ENCODE measurements at places on chromosomes 2 and 18.

GRCh38 chr2:9191041-9191481 lies 15.6 kb upstream of the ASAP2 start:
- DNase-seq: peak; percentile 4

DNA sequence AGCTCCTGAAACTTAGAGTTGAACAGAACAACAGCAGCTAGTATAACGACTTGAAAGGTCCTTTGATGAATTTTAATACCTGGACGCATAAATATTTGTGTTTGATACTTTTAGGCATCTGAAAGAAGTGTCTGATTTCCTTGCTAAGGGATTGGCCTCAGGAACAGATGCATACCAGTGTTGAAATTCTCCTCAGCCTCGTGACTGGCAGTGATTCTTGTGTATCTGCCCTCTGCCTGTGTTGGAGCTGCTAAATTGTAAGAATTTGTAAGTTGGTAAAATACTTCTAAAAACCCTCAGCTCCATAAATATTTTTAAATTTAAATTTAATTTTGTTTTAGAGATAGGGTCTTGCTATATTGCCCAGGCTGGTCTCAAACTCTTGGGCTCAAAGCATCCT lies 22.4 kb upstream of the SCYGR1 start:
- no peak for DNase-seq

DNA sequence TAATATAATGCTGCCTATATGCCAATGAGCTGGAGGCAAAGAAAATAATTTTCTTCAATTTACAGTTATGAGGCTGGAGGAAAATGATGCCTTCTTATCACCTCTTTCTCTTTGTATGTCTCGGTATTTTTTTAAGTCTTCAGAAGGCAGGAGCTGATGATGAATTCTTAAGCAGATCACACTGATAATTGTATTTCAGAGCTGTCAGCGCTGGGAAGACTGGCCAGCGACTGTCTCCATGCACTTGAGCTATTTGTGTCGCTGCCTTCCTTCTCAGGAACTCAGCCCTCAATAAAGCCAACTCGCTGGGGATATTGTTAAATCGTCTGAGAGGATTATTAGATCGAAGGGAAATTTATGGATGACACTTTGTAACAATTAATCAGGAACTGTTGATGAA lies 40.3 kb downstream of the PTGR3 start:
- DNase-seq: no peak

- peak; percentile 11 for DNase-seq
Measured at GRCh38 chr2:75157435-75157834, 41.9 kb downstream of the TACR1 start.

GRCh38 chr18:3209859-3210569 lies 9.8 kb downstream of the MYOM1 start:
- no peak for DNase-seq

DNA sequence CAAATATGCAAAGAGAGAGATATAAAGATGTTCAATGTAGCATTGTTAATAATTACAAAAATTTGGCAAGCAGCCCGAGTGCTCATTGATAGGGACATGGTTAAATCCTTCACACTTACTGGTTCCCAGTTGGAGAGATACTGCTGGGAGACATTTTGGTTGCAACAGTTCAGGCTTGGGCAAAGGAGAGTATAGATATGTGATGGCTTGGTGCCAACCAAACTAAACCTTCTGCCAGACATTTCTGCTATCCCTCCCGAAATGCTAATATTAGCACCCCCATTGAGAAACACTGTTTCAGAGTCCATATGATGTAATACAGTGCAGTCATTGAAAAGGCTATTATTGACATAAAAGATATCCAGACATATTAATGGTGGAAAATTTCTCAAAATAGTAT lies 11.5 kb downstream of the GEN1 start:
- no peak for DNase-seq

DNA sequence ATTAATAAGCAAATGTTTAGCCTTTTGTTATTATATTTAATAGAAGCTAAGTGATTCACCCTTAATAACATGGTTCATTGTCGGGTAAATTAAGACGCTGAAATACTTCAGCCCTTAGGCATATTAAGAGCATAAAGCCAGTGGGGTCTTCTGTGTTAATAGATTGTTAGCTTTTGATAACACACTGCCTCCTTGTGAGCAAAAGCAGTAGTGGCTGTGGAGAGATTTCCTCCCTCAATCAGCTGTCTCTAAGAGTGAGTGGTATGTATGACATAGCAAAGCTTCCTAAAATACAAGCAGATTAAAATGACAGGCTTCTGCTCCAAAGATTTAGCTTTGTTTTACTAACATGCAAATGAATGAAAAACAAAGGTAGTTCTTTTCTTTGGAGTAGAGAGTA lies 143.7 kb upstream of the SYT4 start:
- no peak for DNase-seq

- no peak for DNase-seq
Measured at GRCh38 chr2:8848328-8849100, 11.1 kb upstream of the KIDINS220 start.

DNA sequence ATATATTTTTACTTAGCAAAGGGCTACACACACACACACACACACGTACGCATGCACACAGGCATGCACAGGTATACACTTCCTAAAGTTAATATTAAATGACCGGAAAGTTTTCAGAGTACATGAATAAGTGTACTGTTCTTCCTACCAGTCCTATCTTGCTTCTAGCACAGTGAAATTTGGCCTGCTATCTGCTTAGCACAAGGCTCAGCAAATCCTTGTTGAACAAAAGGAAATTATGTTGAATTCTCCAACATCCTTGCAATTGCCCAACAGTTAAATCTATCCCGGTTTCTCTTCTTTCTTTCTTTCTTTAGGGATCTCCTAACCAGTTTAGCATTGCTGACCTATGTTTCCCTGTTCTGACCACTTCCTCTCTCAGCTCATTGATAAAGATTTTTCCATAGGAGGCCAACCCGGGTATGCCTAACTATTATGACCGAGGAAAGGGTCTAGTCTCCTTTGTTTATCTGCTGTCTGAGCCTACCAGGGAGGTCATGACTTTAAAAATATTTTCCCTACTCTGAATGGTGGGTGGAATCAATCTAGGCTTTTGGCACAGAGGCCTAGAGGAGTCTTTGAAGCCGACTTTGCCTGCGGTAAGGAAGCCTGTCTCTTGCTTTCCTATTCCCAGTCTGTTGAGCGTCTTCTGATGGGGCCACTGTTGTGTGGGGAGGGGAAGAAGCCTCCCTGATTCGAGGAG lies 400.7 kb downstream of the HRH4 start:
- DNase-seq: no peak

GRCh38 chr2:114642988-114643553 lies 200.6 kb downstream of the DPP10 start:
- DNase-seq: no peak

- DNase-seq: no peak
Measured at GRCh38 chr2:218029366-218030360, 26.9 kb upstream of the TNS1 start.

DNA sequence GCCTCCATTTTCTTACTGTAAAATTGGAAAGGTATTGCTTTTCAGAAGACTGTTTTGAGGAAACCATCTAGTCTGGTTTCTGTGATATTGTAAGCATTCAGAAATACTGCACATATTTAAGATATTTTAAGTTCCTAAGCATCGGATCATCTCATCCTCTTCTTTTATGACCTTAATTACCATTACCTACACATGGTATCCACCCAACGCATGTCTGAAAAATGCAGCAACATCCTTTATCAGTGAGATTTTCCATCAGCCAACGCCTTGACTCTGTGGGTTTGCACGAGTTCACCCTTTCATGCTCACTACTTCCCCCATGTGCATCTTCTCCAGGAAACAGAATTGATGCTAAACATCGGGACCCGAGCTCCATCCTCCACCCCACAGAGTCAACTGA lies 84.3 kb downstream of the COL4A4 start:
- no peak for DNase-seq

DNA sequence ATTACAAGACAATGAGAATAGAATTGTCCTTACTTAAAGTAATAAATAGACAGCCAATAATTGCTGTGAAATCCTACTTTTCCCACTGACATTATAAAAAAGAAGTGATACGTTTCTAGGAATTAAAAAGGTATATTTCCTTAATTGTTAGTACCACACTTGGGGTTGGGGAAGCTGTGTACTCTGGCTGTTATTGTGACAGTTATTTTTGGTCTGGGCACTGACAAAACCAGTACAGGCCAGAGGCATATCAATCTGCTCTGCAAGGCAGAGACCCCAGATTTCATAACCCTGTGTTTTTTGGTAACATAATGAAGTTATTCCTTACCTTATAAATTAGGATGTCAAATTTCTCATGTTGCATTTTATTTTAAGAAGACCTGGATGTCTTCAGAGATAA lies 66.5 kb downstream of the RAB10 start:
- DNase-seq: no peak

DNA sequence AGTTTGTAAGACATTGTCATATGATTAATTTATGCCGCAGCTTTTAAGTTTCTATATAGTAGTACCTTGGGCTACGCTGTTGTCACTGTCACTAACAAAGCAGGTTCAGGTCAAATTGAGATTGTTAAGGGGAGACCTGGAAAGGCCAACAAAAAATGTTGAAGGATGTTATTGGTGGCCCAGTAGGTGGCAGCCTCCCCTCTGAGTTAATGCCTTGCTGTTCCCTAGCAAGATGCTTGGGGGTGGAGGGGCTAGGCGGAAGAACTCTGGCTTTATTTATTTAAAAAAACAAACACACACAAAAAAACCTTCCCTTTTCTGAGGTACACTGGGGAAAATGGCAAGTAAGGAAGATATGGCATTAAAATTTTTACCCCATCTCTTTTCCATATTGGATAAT lies 128.3 kb upstream of the ATP5MC3 start:
- DNase-seq: peak; percentile 63

GRCh38 chr2:42110641-42111322 lies 58.4 kb upstream of the EML4 start:
- no peak for DNase-seq

- no peak for DNase-seq
Measured at GRCh38 chr2:40032650-40033319, 253.7 kb upstream of the THUMPD2 start.

All from NCI-H1092 treated with DMSO at 0.1 percent for 48 hours (cell line).